Stimulated activated CD8-positive, alpha-beta memory T cell treated with anti-CD3 and anti-CD28 coated beads, Interleukin-7, amount 100 ng/mL, for 24 hours (primary cell): ENCODE measurements at places on chromosomes 6 and 20.

DNA sequence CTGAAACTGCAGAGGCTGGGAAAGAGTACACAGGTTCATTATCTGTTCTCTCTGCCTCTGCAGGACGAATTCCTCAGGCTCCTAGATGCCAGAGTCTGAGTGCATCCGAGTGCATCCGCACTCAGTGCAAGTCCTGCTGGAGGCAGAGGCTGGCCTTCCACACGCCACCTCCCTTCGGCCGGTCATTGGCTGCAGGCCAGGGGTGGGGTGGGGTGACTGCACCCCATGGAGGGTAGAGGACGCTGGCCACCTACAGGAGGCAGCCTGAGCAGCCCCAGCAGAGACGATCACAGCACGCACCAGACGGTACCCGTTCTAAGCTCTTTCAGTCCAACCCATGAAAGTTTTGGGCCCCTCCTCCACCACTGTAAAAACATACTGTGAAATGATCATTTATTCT lies 11.7 kb downstream of the SFT2D1 start:
- DNase-seq = no peak

GRCh38 chr6:30881392-30882203 lies 2.7 kb upstream of the DDR1 start:
- DNase-seq = no peak

DNA sequence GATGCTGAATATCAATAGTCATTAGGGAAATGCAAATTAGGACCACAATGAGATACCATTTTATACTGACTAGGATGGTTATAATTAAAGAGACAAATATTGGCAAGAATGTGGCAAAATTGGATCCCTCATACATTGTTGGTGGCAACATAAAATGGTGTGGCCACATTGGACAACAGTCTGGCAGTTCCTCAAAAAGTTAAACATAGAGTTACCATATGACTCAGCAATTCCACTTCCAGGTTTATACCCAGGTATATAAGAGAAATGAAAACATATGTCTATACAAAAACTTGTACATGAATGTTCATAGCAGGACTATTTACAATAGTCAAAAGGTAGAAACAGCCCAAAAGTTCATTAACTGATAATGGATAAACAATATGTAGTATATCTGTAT lies 2.0 kb upstream of the CRIP3 start:
- no peak for DNase-seq

DNA sequence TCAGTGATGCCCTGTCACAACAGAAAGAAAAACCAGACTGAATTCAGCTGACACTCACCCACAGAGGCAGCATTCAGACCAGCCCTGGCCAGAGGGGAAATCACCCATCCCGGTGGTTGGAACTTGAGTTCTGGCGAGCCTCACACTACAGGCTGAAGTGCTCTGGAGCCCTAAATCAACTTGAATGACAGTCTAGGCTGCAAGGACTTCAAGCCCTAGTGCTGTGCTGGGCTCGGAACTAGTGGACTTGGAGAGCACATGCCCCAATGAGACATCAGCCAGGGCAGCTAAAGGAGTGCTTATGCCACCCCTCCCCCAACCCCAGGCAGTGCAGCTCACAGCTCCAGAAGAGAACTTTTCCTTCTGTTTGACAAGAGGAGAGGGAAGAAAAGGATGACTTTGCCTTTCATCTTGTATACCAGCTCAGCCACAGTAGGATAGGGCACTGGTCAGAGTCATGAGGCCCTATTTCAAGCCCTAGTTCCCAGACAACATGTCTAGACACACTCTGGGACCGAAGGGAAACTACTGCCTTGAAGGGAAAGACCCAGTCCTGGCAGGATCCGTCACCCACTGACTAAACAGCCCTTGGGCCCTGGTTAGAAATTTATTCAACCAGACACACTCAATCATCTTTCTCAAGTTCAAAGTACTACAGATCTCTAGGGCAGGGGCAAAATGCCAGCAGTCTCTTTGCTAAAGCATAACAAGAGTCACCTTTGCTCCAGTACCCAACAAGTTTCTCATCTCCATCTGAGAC lies 43.2 kb upstream of the PNRC1 start:
- no peak for DNase-seq
